Bronchus fibroblast of lung (primary cell): ENCODE measurements at places on chromosomes 4 and X. TPM values are rescaled to one million over a fixed set of nuclear protein-coding genes. Genes with fewer than 3 reads are reported as not detected.

KLB gene
- not detected in 2 replicates for total RNA-seq

GDPD2 gene
- total RNA-seq, result not detected in 2 replicates

NXF3 gene
- not detected in 2 replicates for total RNA-seq

MAGEA12 gene
- not detected in 2 replicates for total RNA-seq

BST1 gene
- total RNA-seq, result 9.2 and 9.4 TPM in 2 replicates

TREX2 gene
- total RNA-seq, result 0.84 TPM in 1 of 2 replicates, not detected in the other

CSAG3 gene
- total RNA-seq, result not detected in 2 replicates

TRIM2 gene
- total RNA-seq, result 21.1 and 26.1 TPM in 2 replicates

DMD gene
- total RNA-seq, result 1.7 and 1.8 TPM in 2 replicates

DCAF8L1 gene
- not detected in 2 replicates for total RNA-seq

ITGB1BP2 gene
- 0.30 and 3.4 TPM in 2 replicates for total RNA-seq

FLNA gene
- total RNA-seq, result 1,491 and 1,595 TPM in 2 replicates

CT83 gene
- not detected in 2 replicates for total RNA-seq

SLAIN2 gene
- 38.8 and 39.5 TPM in 2 replicates for total RNA-seq

DMRTC1B gene
- total RNA-seq, result not detected in 2 replicates

MAGEB17 gene
- not detected in 2 replicates for total RNA-seq

MAOB gene
- total RNA-seq, result under 0.01 and 0.17 TPM in 2 replicates

RIPPLY1 gene
- total RNA-seq, result not detected in 2 replicates

UGT8 gene
- 0.15 and 0.17 TPM in 2 replicates for total RNA-seq

S100P gene
- total RNA-seq, result not detected in 2 replicates

TIGD2 gene
- total RNA-seq, result 7.2 and 7.4 TPM in 2 replicates
